ENCODE measurements at places on chromosomes 3 and 15.
A peak's percentile ranks its signal among the peaks of the same experiment; 100 is the strongest.

- DNase-seq = no peak
Observed at GRCh38 chr3:113263778-113264177, 52.4 kb downstream of the BOC start.

- no peak for DNase-seq
Observed at GRCh38 chr3:143433787-143434378, 314.3 kb downstream of the CHST2 start.

DNA sequence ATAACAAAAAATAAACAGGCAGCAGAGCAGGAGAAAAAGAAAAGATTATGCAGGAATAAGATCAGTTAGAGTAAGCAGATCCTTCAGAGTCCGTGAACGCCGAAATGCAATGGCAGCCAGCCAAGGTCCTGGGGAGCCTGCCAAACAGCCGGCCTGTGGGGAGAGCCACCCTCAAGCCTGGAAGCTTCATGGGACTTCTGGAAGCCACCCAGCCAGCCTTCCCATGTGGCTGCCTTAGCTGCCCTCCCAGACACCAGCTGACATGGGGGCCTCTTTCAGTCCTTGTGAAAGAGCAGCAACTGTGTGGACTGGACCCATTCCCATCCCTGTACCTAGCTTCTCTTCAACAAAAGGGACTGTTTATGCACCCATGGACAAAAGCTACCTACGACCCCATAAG, 64.9 kb upstream of the RAD18 start:
- no peak for DNase-seq

DNA sequence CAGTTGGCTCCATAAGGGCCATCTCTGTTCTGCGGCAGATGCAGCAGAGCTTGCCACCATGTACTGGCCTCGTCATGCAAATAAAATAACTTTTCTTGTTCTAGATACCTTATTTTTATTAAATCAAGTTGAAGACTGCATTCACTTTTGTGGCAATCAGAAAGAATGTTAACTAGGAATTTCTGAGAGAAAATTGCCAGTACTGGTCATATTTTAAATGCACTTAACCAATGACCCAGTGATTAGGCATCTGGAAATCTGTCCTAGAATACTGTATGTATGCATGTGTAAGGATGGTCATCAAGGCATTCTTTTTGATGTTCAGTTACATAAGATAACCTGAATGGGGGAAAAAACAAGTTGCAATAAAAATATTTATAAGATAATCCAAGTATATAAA, 34.2 kb upstream of the CSPG5 start:
- no peak for DNase-seq

DNA sequence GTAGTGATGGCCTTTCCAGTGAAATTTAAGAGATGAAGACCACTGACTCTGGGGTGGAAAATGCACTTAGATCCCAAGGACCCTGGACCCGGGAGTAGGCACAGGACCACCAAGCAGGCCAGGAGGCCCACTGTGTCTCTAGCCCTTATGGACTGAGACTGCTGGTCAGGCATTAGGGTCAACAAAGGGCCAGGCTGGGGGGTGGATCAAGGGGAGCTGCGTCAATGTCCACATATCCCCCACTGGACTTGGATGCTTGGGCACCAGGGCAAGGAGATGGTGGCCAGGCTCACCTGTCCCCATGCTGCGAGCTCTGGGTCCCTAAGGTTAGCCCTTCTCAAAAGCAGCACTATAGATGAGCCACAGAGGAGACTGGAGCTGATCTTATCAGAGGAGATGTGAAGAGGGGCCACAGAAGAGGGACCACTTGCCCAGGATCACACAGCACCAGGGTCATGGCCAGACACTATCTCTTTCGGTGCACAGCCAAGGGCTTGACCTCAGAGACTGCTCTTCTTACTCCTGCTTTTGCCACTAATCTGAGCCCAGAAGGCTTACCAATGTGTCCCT, 14.7 kb downstream of the RAB6B start:
- no peak for DNase-seq

DNA sequence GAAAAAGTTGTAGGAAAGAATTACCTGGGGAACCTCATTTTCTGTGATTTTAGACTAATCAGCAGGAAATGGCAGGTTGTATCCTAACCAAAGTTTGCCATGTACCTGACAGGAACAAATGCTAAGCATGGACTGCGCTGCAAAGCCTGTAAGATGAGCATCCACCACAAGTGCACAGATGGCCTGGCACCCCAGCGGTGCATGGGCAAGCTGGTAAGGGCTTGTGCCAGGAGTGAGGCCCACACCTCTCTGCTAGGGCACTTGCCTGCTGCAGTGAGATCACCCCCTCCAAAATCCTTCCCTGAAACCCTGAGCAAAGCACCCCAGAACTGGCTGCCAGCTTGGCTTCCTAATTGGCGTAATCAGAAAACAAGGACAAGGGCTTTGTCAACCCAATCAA, 102.6 kb downstream of the STAC start:
- no peak for DNase-seq

DNA sequence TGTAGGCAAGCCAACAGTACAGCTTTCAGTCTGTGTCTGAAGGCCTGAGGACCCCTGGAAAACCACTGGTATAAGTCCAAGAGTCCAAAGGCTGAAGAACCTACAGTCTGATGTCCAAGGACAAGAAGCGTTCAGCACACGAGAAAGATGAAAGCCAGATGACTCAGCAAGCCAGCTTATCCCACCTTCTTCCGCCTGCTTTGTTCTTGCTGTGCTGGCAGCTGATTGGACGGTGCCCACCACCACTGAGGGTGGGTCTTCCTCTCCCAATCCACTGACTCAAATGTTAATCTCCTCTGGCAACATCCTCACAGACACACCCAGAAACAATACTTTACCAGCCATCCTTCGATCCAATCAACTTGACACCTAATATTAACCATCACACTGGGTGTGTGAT, 59.0 kb upstream of the PDZRN3 start:
- no peak for DNase-seq

GRCh38 chr3:114356066-114356465, 62.2 kb downstream of the TIGIT start:
- no peak for DNase-seq

- DNase-seq = no peak
Observed at GRCh38 chr3:131795390-131796090, 239.3 kb downstream of the CPNE4 start.

DNA sequence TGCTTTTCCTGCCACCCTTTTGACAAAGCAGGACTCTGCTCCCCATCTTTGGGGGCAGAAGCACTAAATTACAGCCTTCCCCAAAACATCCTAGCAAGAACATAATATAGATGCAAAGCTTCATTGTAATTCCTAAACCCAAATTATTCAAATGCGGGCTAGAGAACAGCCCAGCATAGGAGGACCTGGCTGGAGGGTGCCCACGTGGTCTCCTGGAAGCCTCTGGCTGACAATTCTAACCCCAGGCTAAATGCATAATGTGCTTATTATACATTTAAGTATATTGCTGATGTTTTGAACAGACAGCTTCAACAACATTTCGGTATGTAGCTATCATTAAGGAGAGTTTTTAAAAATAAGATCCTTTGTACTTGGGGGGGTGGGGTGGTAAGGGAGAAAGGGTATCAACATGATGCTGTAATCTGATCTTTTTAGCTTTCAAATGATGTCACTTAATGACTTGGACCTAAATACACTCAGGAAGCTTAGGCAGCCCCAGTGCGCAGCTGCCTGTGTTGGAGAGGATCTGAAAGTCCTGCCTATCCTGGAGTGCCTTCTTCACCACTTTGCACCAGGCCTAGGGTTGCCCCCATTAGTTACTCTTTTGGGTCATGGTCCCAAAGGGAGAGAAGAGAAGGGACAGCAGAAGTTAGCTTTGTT, 57.2 kb upstream of the USP3 start:
- no peak for DNase-seq

DNA sequence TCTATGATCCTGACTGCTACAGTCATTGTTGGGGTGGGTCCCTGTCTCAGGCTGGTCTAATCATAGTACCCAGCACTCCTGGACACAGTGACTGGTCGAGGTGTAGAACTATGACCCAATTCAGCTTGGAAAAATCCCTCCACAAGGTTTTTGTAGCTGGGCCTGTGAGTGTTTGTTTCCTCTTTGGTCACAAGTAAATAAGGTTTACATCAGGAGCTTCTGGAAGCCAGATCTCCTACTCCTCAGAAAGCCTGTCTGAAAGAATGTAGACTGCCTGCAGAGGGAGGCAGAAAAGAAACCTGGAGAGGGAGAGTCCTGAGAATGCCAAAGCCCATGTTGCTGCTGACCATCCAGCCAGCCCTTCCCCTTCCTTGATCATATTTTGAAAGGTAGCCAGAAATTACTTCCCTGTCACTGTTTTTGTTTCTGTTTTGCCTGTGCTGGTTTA, 123.2 kb downstream of the RAP2B start:
- DNase-seq = no peak

- no peak for DNase-seq
Observed at GRCh38 chr15:45417303-45417950, 39.1 kb upstream of the GATM start.

GRCh38 chr3:160725338-160725737, 30.7 kb upstream of the PPM1L start:
- DNase-seq = no peak

- DNase-seq = no peak
Observed at GRCh38 chr15:29618586-29618985, 203.7 kb downstream of the TJP1 start.

DNA sequence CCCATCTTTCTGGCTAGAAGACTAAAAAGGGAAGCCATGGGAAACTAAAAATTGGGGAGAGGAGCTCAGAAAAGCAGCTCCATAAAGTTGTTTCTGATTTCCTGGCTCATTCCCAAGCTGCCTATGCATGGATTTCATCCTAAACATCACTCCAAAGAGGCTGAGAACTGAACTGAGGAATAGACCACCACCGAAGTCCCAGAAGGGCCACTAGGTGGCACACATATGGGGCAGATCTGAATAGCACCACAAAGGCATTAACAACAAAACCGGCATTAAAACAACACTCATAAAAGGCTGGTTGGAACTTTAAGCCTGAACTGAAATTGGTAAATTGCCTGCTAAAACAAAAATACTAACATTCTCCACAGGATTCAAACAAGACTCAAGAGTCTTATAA, 106.3 kb downstream of the PLD1 start:
- no peak for DNase-seq

- no peak for DNase-seq
Observed at GRCh38 chr3:107699682-107700081, 176.9 kb downstream of the BBX start.

GRCh38 chr3:66898155-66898554, 100.0 kb upstream of the KBTBD8 start:
- no peak for DNase-seq

GRCh38 chr3:53938645-53939044, 47.0 kb upstream of the SELENOK start:
- peak; percentile 32 for DNase-seq

GRCh38 chr3:171145798-171146197, 119.3 kb upstream of the SLC2A2 start:
- no peak for DNase-seq

GRCh38 chr3:128603811-128604775, 46.5 kb downstream of the RPN1 start:
- DNase-seq = no peak

DNA sequence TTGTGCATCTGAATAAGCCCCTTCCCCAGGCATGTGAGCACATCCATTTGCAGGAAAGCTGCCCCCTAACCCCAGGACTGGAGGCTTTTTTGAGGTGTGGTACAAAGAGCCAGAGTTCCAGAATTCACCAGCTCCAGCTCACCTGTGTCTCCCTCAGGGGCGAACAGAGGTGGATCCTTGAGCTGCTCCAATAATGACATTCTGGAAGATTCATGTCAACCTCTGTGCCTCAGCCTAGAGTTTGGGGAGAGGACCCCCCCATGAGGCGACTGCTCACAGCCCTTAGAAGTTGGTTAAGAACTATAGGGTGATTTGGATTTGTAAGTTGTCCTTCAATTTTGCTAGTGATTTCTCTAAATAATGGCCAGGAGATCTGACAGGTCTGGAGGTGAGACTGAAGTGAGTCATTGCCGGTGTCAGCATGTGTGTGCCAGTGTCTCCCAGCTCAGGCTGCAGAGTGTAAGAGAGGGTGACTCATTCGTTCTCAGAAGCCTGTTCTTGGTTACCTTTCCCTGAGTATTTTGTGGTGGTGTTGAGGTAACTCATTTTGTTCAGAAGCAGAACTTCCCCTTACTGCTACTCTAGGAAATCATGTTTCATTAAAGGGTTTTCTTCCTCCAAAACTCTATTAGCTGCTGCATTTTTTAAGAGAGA, 136.9 kb upstream of the TOPAZ1 start:
- DNase-seq = no peak

GRCh38 chr3:10459954-10460754, 45.2 kb downstream of the ATP2B2 start:
- no peak for DNase-seq

All from NCI-H1930 (cell line).